ENCODE measurements at places on chromosomes 6 and 20.
A peak's percentile ranks its signal among the peaks of the same experiment; 100 is the strongest.

- no peak for DNase-seq
These were observed 40.4 kb downstream of the MDGA1 start for GRCh38 chr6:37657112-37657886.

DNA sequence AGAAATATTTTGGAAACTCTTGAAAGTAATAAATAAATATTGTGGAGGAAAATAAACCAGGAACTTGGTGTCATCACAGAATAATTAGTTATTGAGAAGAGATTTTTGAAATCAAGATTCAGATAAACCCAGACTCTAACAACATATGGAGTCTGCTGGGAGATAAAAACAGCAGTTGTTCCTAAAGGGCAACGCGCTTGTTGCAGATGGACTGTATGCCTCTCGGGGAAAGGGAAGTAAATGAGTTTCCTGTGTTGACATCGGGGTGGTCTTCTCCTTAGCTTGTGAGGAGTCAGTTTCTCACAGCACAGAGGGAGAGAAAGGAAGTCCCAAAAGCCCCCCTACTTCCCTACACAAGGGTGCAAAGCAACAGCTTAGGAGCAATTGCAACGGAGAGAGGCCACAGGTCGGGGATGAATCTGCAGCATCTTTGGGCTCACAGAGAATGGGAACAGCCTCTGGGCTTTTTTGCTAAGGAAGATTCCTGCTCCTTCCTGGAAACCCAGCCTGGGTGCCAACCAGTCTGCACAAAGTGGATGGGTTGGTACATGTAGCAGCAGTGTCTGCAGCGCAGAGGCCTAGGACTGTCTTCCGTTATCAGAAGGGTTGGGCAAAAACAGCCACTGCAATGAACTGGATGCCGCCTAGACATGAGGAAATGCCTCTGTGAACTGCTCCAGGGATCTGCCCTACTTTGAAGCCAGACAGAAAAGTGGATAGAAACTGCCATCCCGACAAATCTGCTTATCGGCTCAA lies 603.0 kb upstream of the NRSN1 start:
- no peak for DNase-seq

DNA sequence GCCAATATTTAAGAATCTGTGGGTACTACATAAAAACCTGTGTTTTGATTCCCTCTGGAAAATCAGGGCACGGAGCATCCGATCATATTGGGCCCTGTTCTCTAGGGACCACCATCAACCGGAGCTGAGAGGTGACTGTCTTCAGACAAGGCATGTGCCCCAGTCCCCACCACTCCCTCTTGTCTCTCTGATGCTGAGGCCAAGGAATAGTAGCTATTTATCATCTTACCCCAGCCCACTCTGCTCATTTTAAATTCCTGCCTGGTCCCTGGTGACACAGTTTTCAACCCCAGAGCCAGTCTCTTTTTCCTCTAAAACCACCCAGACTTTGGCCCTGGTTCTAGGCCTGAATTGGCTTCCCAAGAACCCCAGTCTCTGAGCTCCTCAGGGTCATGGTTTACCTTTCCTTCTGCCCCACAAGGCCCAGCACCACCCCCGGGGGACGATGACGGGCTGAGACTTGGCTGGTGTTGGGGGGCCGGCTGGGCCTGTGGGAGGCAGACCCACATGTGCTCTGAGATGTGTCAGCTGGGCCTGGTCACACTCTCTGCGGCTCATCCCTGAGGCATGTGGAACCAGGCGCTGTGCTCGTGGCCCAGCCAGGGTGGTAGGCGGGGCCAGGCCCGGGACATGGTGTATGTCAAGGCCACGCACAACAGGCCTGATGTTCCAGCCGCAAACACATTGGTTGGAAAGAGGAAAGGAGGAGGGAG lies 114.4 kb downstream of the CEBPB start:
- DNase-seq: peak; percentile 79

DNA sequence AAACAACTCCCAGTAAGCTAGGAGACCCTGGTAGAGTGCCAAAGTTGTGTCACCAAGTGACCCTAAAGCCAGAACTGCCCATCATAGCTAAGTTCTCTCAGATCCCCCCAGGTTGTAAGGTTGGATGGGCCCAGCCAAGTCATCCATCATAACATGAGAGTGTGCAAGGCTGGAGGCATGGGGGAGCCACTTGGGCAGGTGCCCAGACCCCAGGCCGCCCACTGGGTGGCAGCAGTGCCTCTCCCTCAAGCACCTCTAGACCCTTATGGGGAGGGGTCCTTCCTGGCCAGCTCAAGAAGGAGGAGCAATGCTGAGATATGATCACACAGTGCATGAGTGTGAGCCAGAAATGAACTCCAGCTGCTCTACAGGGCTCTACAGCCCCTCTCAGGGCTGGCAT lies 154.5 kb downstream of the MYLK4 start:
- no peak for DNase-seq

- no peak for DNase-seq
These were observed 1.0 kb downstream of the TRERF1 start for GRCh38 chr6:42450477-42451332.

- DNase-seq: no peak
These were observed 110.1 kb downstream of the NRN1 start for GRCh38 chr6:5896476-5897200.

DNA sequence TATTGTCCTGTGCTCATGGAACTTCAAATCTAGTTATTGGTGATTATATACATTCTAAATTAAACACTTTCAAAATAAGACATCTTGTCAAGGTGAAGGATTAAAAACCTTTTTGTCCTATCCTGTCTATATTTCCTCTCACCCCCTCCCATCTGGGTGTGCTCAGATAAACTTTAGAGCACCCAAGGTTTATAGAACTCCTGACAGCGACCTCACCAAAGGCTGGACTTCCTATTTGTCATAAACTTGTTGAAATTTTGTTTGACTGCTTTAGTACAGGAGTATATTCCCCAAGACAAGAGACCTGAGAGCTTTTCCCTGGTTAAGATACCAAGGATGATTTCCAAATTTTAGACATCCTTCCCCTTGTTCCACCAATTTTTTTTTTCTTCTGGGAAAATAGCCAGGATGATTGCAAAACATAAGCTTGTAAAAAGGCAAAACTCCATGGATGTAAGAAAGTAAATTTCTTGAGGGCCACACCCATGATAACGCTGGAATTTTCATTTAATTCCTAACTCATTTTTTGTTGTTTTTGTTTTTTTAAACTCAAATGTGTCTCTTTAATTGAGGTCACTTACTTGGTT lies 33.0 kb downstream of the CARMIL1 start:
- peak; percentile 50 for DNase-seq

DNA sequence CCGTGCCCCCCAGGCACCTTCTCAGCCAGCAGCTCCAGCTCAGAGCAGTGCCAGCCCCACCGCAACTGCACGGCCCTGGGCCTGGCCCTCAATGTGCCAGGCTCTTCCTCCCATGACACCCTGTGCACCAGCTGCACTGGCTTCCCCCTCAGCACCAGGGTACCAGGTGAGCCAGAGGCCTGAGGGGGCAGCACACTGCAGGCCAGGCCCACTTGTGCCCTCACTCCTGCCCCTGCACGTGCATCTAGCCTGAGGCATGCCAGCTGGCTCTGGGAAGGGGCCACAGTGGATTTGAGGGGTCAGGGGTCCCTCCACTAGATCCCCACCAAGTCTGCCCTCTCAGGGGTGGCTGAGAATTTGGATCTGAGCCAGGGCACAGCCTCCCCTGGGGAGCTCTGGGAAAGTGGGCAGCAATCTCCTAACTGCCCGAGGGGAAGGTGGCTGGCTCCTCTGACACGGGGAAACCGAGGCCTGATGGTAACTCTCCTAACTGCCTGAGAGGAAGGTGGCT lies 960 bp downstream of the TNFRSF6B start:
- no peak for DNase-seq

GRCh38 chr6:28658475-28659249 lies 133.0 kb downstream of the GPX5 start:
- DNase-seq: no peak

GRCh38 chr6:125904871-125905270 lies 51.7 kb upstream of the HINT3 start:
- DNase-seq: no peak

DNA sequence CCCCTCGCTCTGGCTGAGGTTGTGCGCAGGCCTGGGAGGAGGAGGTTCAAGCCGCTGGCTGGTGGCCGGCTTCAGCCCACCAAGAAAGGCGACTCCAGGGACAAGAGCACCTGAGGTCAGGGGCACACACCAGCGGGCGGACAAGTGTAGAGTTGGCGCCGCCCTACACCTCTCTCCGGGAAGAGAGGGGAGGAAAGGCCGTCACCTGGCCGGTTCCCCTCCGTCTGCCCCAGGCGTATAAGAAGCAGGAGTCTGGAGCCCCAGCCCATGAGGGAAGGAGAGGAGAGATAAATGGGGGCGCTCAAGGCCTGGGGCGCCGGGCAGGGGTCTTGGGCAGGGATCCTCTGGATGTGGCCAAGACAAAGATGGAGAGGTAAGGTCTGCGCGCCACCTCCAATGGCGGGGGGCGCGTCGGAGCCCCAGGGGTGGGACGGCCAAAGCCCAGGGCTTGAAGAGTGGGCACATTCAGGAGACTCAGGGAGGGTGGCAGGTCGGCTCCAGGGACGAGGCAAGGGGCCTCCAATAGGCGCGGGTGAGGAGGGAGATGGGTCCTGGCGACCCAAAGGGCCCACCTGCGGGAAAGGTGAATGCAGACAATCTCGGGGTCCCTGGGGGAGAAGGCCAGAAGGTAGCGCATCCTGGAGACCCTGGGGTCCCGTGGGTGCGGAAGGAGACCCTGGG lies 826 bp downstream of the RIMS4 start:
- no peak for DNase-seq

- DNase-seq: no peak
These were observed 29.2 kb downstream of the JAG1 start for GRCh38 chr20:10644458-10645204.

DNA sequence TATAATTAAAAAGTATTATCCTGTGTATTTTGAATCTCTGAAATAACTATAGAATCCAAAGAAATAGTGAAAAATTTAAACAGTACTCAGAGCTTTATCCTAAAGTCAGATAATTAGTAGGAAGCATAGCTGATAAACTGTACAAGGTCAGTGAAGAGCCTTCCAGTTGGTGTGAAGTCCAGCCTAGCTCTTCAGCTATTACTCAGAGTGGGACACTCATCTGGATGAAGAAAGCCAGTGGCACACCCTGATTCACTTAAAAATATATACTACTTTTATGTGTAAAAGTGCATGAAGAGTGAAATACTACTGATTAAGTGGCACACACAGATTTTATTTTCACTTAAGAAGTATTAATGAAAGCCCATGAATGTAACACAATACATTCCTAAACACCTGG lies 3.1 kb downstream of the IFNGR1 start:
- DNase-seq: no peak

GRCh38 chr20:21048841-21049273 lies 57.3 kb downstream of the LINC00237 start:
- no peak for DNase-seq

GRCh38 chr6:121971931-121972335 lies 427.5 kb upstream of the HSF2 start:
- no peak for DNase-seq

GRCh38 chr6:53899512-53899911 lies 104.7 kb downstream of the LRRC1 start:
- DNase-seq: no peak

GRCh38 chr6:36323062-36323461 lies 13.6 kb downstream of the BNIP5 start:
- no peak for DNase-seq

GRCh38 chr20:57375652-57376230 lies 15.5 kb upstream of the RBM38 start:
- DNase-seq: no peak

DNA sequence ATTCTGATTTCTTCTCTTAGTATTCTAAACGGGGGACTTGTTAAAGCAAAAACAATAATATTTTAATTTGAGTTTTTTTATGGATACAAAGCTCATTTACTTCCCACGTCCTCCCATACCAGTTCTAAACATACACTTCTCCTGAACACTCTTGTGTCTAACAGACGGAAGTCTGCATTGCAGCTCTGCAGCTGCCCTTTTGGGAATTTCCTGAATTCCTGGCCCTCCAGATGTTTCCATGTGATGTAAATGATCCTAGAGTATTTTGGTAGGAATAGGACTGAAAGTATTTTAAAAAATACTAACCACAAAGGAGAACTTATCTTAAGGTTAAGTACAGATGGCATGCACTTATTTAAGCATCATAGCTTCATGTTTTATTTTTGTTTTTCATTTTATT lies 886.7 kb downstream of the TBC1D32 start:
- DNase-seq: no peak

- DNase-seq: no peak
These were observed 47.6 kb upstream of the PTGIS start for GRCh38 chr20:49615401-49616153.

- peak; percentile 57 for DNase-seq
These were observed 214.5 kb upstream of the CITED2 start for GRCh38 chr6:139588734-139589593.

DNA sequence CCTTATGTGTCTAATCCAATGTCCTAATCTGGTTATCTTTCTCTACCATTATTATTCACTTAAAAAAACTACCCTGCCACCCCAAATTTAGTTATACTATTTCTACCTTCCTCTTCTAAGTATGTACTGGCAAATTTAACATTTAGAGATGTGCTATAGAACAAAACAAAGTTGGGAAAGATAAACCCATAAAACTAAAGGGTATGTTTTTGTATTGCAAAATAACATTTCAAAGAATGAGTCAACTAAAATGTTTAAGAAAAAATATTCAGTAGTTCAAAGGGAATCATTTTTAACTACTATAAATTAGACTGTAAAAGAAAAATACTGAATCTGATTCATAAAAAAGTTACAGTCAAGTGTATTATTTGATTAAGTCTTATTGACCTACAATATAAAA lies 103.0 kb downstream of the LMBRD1 start:
- DNase-seq: no peak

GRCh38 chr6:116326181-116326671 lies 44.5 kb upstream of the DSE start:
- DNase-seq: no peak

- DNase-seq: no peak
These were observed 40.7 kb downstream of the DACT2 start for GRCh38 chr6:168278904-168279303.

GRCh38 chr6:125819535-125820326 lies 29.0 kb downstream of the NCOA7 start:
- no peak for DNase-seq

- DNase-seq: no peak
These were observed 22.7 kb downstream of the ACTR5 start for GRCh38 chr20:38770970-38771369.

GRCh38 chr20:1805161-1805581 lies 90.0 kb upstream of the SIRPA start:
- no peak for DNase-seq

DNA sequence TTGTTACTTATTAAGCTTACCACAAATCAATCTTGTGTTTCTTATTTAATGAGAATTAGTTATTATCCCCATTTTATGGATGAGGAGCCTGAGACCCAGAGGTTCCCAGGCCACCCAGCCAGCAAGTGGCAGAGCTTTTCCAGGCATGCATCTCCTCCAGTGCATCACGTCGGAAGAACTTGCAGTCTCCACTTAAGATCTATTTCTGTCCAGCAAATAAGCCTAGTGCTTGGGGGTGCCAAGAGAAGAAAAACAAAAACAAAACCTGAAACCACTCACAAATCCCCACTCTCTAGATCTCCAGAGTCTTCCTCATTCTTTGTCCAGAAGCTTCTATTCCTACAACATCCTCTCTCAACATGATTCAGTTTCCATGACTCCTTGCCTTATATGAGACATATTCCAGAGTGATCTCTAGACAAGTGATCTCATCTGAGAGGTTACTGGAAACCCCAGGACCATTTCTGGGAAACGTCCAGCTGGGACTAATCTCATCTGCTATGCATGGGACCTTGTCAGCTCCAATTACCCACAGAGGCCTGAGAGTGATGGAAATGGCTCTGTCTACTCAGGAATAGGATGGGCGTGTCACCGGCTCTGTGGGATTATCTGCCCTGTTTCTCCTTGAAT lies 4.1 kb downstream of the GUCA1B start:
- peak; percentile 16 for DNase-seq

Measured in fibroblast of the conjunctiva (primary cell).